ENCODE measurements at places on chromosomes 4 and X.

GRCh38 chr4:22474636-22475310, 41.1 kb downstream of the ADGRA3 start:
- DNase-seq, result peak; percentile 45

- DNase-seq, result peak; percentile 91
These were observed 15.9 kb downstream of the SH3TC1 start for GRCh38 chr4:8215001-8215427.

- DNase-seq, result no peak
These were observed 29.2 kb downstream of the FHIP1A start for GRCh38 chr4:151438154-151438553.

DNA sequence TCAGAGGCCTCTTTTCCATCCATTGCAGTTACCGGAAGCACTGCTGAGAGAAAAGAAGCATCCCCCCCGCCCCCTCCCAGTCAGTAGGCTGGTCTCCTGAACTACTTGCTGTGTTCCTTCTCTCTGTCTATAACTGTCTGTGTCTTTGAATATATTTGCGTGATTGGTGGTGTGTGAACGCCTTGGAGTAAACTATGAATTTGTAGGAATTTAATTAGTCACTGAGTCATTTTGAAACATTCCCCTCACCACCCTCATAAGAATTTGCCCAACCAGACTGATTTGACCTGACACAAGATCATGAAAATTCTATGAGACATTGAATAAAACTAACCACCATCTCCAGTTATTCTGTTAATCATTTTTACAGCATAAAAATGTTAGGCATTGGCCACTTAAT, 6.7 kb upstream of the NXF3 start:
- no peak for DNase-seq

GRCh38 chr4:11424000-11424399, 4.7 kb downstream of the HS3ST1 start:
- DNase-seq, result peak; percentile 67

GRCh38 chrX:31268359-31268758, 196.5 kb upstream of the FTHL17 start:
- DNase-seq, result peak; percentile 52

GRCh38 chrX:41599507-41599906, 89.3 kb upstream of the GPR34 start:
- DNase-seq, result no peak

- no peak for DNase-seq
These were observed 1.0 kb downstream of the ARMCX1 start for GRCh38 chrX:101551380-101551767.

DNA sequence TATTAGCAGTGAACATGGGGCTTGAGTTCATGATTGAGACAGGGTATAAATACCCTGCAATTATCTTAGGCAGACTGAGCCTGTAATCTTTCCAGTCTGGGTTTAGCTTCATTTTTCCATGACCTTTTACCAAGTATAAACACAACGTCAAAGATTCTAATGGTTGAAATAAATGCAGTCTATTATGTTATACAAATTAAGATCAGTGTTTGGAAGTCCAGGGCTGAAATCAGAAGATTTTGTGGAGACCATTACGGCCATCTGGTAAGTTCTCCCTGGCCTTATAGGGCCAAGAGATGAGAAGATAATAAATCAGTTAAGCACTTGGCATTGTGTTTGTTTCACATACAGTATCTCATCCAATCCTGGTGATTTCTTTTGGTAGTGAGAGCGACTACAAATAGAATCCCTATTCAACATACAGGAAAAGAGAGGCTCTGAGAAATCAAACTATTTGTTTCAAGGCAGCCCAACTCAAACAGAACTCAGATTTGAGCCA, 425.8 kb downstream of the PACRGL start:
- no peak for DNase-seq

GRCh38 chr4:39124885-39125599, 57.3 kb upstream of the WDR19 start:
- no peak for DNase-seq

GRCh38 chr4:108272561-108272960, 103.8 kb upstream of the LEF1 start:
- no peak for DNase-seq

DNA sequence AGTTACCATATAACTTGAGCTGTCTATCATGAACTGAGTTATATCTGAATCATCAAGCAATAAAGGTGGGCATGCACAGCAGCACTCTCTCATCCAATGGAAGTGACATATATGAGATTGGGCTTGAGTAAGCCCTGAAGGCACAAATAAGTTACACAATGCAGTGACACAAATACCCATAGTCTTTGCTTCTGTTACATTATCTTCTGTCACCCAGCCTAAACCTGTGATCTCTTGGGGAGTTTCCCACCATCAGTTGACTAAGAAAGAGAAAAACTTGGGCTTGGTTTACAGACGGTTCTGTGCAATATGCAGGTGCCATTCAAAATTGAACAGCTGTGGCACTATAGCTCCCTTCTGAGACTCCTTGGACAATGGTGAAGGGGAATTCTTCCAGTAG, 138.8 kb upstream of the IL15 start:
- no peak for DNase-seq

GRCh38 chr4:78242071-78242470, 184.9 kb downstream of the FRAS1 start:
- DNase-seq, result peak; percentile 34

- no peak for DNase-seq
These were observed 1.4 kb upstream of the CAMK2D start for GRCh38 chr4:113763029-113763285.

DNA sequence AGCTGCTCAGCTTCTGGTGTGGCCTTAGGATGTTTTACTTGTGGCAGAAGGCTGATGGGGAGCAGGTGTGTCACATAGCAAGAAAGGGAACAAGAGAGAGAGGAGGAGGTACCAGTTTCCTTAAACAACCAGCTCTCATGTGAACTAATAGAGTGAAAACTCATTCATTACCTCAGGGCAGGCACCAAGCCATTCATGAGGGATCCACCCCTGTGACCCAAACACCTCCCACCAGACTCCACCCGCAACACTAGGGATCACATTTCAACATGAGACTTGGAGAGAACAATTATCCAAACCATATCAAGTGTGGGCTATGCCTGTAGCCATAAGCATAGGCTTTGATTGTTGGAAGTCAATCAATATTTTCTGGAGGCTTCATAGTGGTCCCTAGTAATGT, 56.0 kb downstream of the GSX2 start:
- no peak for DNase-seq

- DNase-seq, result no peak
These were observed 7.4 kb downstream of the ZRSR2 start for GRCh38 chrX:15797707-15798106.

- DNase-seq, result no peak
These were observed 23.9 kb upstream of the BCOR start for GRCh38 chrX:40121618-40122017.

DNA sequence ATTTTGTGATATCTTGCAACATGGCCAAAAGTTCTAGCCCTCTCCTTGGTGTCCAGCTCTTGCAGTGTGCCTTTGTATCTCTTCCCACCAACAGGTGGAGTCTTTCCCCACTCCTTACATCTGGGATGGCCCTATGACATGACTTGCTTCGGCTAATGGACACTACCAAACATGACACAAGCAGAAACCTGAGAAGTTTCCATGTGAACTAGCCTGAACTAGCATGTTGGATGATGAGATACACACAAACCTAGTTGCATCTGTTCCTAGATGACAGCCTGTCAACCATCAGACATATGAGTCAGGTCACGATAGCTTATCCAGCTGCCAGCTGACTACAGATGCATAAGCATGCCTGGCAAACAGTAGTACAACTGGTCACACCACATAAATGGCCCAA, 207.5 kb upstream of the FTHL17 start:
- DNase-seq, result peak; percentile 41

GRCh38 chrX:8204169-8204935, 33.3 kb upstream of the VCX2 start:
- no peak for DNase-seq

DNA sequence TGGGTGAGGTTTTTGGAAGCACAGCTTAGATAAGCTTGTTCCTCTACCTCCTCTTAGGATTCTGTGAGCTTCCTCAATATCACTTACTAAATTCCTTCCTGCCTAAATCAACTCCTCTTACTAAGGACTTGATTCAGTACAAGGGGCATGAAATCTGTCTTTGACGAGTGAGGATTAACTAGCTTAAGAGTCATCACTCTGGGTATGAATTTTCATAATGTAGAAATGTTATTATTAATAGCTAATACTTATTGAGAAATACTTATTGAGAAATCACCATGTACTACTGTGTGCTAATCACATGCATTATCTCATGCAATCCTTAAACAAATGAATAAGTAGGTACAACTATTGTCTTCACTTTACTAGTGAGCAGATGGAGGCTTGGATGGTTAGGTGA, 28.6 kb downstream of the TRPC3 start:
- DNase-seq, result no peak

DNA sequence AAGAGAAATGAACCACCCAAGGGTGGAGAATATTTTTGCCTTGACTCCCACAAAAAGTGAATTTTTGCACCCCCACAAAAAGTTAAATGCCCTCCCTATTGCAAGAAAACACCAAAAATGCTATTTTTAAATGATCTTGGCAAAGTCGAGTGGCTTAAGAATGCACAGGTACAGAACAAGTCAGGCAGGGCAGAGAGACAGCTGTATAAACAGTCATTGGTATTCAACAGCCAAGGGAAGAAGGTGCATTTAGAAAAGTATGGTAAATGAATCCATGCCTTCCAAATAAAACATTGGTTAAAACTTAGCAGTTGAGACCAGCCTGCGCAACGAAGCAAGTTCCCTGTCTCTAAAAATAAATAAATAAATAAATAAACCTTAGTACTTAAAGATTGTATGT, 169.3 kb downstream of the CHIC2 start:
- no peak for DNase-seq

GRCh38 chrX:139924069-139924695, 8.7 kb downstream of the ATP11C start:
- DNase-seq, result no peak

DNA sequence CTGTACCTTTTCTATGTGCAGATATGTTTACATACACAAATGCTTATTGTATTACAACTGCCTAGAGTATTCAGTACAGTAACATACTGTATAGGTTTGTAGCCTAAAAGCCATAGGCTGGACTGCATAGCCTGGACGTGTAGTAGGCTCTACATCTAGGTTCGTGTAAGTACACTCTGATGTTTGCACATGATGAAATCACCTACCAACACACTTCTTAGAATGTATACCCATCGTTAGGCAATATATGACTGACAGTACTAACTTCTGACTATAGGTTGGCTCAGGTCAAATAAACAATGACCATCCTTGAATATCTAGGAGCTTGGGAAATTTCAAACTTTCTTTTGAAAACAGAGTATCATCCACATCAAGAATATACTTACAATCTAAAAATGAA, 139.0 kb downstream of the CORIN start:
- no peak for DNase-seq

DNA sequence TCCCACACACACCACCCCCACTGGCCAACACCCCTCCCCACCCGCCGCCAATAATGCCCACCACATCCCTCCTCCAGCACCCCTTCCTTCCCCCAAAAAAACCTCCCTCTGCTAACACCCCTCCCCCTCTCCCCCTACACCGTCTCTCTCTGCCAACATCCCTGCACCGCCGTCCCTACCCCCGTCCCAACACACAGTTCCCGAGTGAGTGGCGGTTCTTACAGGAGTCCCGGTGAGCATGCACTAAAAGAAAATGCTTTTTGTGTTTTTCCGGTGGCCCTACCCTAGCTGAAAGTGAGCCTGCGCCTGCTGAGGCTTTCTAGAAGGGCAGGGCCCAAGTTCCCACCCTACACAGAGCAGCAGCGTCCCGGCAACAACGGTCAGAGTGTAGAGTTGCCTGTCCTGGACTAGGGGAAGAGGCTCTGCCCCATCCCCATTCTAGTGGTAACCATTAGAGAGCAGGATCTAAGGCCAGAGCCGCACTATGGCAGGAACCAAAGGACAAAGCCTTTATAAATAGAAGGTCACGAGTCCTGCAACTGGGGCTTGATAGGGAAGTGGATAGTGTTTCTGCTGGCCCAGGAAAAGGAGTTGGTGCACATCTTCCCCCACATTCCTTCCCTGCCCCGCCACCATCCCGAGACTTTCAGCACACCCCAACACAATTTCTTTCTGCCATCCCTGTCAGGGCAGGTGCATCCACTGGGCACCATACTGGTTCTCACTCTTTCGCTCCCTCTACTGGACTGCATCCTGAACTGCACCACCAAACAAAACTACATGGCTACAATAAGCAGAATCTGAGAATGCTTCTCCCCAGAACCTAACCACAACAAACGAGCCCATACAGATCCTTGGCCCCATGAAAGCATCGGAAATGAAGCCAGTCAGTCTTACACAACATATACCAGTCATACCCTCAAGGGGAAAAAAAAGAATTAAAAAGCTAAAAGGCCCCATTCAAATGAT, 78.1 kb upstream of the PAGE3 start:
- DNase-seq, result peak; percentile 11

GRCh38 chrX:112867570-112867969, 26.9 kb upstream of the AMOT start:
- DNase-seq, result no peak

DNA sequence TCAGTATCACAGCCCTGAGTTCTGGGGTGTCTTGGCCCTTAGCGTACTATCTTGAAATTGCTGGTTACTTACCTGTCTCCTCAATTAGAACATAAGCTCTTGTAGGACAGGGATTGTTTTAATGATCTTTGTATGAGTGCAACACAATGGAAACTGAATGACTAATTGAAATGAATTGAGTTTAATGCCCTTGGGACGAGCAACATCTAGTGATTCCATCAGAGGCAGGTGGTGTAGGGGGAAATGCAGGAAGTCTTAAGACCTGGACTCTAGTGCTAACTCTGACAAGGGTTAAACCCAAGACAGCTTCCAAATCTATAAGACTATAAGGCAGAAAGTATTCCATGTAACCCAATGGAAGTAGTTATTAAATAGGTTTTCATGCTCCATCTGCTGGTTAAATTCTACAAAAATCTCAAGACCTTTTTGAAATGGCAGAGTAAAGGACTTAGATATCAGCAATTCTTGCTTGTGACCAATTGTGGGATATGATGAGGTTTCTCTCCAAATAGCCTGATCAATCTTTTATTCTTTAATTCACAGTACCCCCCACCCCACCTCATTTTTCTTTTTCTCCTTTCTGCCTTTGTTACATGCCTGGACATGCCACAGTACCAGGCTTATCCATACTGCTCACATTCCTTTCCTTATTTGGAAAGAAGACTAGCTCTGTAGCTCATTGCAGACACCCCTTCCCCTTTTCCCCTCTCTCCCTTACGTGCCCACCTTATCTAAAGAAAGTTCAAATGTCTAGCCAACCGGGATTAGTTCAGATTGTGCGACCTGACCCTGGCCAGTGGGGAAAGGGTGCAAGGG, 340.8 kb downstream of the PAPSS1 start:
- peak; percentile 30 for DNase-seq

DNA sequence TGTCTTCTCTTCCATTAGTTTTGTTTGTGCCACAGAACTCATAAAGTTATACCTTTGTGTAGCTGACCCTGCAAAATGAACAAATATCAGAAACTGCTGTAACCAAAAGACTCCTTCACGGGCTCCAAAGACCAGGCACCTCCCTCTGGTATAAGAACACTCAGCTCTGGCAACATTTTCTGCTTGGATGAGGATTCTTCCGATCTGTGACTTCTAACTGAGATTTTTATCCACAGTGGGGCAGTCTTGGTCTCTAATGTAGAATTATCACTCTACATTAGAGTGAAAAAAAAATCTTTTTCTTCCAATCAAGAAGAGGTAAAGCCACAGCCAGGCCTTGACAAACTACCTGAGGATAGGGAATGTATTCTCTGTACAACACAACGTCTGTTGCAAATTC, 38.5 kb upstream of the PRSS48 start:
- DNase-seq, result peak; percentile 52

All from cardiac fibroblast (primary cell).